ENCODE measurements at places on chromosomes 3 and 15.

DNA sequence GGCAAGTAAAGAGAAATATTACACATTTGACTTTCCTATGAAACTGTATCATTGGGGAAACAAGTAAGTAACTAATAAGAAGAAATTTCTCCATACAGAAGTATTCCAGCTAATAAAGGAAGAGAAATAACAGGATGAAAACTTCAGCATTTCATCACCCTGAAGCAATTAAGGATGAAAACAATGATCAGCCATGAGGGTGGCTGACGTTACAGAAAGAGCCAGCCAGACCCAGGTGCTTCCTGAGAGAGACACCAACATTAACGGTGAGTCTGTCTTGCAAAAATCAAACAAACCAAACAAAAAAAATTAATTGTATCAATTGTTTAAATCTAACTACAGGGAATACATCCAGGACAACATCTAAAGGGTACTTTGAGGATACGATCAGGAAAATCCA, 190.0 kb downstream of the ARRDC4 start:
- DNase-seq = no peak

GRCh38 chr3:66372681-66373350, 128.0 kb downstream of the LRIG1 start:
- DNase-seq = peak; percentile 11

DNA sequence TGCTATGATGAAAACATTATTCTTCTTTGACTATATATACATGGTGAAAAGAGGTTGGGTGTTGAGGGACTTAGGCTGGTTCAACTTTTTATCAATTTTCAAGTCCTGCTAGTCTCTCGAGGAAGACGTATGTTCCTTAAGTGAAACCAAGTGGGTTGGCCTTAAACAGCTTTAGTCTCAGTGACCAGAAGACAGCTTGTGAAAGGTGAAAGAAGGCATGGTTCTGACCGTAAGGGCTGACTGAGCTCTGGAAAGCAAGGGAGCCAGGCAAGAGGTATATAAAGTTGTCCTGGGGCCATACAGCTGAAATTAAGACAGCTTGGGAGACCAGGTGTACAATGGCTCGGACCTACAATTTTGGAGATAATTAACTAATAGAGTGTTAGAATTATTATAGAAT, 128.9 kb upstream of the TP63 start:
- no peak for DNase-seq

- DNase-seq = no peak
These were observed 303.5 kb upstream of the LRRFIP2 start for GRCh38 chr3:37477711-37478487.

DNA sequence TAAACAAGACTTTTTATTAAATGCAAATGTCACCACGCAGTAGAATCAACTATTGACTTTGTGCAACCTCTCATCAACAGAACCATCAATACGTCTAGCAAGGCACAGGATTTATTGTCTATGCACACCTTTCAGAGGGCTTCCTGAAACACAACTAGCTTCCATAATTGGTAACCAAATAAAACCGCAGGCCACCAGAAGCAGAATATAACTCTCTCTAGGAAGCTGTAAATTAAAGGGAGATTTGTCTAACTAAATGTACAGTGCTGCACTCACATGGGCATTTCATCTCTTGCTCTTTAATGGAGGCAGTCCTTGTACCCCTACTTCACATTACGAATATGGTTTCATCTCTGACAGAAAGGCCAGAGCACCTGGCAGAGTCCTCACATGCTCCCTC, 93.0 kb downstream of the FHIT start:
- peak; percentile 70 for DNase-seq

GRCh38 chr3:60746695-60747416, 504.4 kb downstream of the FHIT start:
- DNase-seq = no peak

DNA sequence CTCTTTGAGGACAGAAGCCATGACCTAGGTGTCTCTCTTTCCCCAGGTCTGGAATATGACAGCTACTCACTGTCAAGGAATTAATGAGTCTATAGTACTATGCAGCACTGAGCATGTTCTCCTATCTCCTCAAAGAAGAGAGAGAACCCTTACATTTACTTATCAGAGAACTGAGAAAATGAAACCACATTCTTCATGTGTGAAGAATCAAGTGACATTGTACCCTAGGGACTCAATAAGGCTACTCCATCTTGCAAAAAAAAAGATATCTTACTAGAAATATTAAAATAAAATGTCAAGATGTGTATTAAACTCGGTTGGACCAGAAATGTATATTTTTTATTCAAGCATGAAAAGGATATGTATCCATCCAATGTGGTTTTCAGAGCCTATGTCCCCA, 133.2 kb upstream of the COL8A1 start:
- DNase-seq = no peak

Data from NCI-H510A treated with DMSO at 0.1 percent for 48 hours (cell line).